ENCODE measurements at places on chromosomes 7 and 10.

DNA sequence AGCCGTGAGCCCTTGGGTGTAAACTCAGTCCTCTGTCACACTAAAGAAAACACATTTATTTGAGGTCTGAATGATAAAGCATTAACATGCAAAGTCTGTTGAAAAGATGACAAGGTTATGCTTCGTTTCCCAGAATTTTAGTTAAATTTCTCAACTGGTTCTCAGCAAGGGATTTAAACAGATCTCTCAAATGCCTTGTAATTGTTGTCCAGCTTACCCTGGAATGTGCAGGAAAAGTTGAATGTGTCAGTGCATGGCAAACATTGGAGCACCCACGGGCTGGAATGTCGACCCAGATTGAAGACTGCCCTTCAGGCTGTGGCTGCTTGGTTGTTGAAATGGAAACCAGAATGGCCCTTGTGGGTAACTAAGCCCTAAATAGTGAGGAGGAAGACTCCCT lies 191.8 kb downstream of the TRIL start:
- no peak for DNase-seq

DNA sequence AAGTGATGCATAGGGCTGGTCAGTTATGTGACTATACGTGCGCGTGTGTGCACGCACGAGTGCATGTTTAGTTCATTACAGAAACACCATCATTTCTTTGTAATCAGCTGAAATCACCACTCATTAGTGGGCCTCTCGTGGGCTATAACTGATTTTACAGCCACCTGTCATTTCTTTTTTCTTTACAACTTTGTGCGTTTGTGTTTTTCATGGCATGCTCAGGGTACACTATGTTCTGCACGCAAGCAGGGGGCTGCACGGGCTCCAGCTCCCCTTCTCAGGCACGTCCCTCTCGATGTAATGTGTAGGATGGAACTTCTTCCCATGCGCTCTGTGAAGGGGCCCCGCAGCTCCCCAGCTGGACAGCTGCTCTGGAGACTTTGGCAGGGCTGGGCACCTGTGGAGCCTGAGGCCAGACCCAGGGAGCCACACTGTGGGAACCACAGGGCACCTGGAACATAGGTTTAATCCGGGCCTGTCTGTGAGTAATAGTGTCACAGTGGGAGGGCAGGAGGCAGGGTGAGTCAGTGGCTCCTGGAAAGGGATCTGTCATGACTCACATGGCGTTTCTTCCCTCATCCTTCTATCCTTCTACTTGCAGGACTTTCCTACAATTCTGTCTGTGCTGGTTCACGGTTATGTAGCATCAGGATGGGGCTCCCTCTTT lies 4.9 kb downstream of the GCK start:
- DNase-seq, result no peak

GRCh38 chr10:125521721-125522680 lies 161.0 kb downstream of the TEX36 start:
- no peak for DNase-seq

DNA sequence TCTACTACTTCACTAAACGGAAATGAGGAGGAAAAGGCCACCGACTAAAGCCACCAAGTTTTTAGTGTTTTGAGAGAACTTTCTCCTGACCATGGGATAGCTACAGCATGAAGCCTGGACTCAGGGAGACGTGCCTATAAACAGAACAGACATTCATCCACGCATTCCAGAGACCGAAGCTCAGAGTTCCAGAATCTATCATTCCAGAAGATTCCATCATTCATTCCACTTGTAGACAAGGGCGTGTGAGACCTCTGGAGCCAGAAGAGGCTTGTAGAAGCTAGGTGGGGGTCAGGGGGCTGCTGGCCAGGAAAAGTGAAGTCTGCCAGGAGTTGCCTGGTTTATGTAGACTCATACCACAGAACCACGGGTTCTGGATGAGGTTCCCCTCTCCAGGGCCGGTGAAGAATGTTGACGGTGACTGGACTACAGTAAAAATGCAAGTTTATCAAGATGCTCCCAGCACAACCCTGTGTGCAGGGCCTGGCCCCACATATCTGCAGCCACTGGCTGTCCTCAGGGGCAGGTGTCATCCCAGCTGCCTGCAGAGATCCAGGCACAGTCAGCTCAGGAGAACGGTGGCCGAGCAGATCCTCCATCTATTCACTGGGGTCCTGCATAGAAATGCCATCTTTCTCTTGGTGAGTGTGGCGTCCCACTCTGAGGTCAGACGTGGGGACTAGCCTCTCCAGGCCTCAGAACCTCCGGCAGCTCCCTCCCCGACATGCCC lies 215.7 kb downstream of the USP6NL start:
- DNase-seq, result no peak

GRCh38 chr7:142024547-142024946 lies 28.9 kb downstream of the MGAM start:
- no peak for DNase-seq

GRCh38 chr7:40965774-40966173 lies 737.1 kb downstream of the INHBA start:
- no peak for DNase-seq

- no peak for DNase-seq
These were observed 243.3 kb upstream of the CDC14C start for GRCh38 chr7:48681006-48681405.

DNA sequence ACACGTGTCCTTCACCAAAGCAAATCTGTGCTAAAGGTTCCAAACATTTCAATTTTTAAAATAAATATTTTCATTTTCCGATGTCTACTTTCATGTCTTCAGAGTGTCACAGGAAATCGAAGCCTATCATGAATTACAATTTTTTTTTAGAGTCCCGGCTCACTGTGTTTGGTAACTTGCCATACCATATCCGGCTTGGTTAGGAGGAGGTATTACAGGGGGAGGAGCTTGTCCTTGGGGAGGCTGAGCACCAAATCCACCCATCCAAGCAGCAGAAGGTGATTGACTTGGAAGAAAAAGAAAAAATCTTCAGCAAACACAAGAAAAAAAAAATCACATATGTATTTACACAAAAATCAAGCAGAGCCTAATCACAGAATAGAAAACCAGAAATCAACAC lies 21.3 kb downstream of the TIAL1 start:
- DNase-seq, result peak; percentile 68

DNA sequence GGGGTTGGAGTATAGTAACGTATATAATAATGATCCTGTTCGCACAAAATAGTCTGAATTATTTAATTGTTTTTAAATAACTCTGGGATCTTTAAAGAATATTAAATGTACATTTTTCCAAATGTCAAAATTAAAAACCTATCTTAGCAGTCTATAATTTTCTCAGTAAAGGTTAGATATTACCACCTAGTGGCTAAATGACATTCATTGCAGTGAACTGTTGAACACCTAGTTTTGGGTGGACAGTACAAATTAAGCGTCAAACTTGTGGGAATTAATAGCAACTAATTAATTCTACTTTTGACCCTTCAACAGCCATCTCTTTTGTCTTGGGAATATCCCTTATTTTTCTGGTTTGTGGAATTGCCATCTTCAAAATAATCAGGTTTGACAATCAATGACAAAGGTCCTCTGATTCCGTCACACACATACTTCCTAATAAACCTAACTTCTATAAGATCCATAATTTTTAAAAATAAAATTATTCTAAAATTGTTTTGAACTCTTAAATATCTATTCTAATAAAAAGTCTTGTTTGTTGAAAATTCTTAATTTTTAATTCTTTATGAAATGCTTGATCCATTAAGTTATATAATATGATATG lies 165.7 kb downstream of the SEMA3D start:
- DNase-seq, result no peak

- peak; percentile 5 for DNase-seq
These were observed 112.8 kb upstream of the AHR start for GRCh38 chr7:17185690-17186070.

- no peak for DNase-seq
These were observed 15.7 kb upstream of the ZMIZ1 start for GRCh38 chr10:79053081-79053434.

DNA sequence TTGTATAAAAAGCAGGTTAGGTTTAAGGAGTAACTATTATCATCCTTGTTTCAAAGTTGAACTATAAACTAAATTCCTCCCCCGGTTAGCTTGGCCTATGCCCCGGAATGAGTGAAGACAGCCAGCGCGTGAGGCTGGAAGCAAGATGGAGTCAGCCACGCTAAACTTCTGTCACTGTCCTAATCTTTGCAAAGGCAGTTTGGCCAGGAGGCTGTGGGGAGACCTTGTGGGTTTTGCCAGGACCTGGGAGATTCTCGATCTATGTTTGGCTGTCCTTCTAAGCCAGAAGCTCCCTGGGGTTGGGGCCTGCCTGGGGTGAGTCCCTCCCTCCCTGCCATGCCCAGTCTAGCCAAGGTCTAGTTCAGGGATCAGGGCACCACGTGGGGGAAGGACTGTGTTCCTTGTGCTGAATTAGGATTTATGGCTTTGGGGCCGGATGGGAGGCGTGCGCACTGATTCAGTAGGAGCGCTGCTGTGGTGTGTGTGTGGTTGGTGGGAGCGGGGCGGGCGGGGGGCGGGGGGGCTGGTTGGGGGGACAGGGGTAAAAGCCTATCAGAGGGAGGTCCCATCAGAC lies 871 bp upstream of the GTF2IRD1 start:
- DNase-seq, result no peak

GRCh38 chr7:75885036-75885435 lies 6.2 kb downstream of the RHBDD2 start:
- DNase-seq, result no peak

GRCh38 chr7:84060000-84060399 lies 134.6 kb downstream of the SEMA3A start:
- no peak for DNase-seq

DNA sequence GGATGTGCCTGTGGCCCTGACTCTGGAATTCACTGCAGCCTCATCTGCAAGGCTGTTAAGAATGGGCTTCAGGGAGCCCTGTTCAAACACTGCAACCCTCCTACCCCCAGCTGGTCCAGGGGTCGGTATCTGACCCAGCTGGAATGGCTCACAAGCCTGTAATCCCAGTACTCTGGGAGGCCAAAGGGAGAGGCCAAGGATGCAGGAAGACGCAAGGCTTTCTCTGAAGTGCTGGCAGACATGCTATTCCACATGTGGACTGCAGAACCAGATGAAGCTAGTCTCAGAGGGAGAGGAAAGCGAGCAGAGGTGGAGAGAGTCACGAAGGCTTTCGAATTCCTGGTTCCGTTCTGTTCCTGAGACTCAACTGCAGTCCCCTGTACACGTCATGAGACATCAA lies 45.0 kb downstream of the ESYT2 start:
- no peak for DNase-seq

DNA sequence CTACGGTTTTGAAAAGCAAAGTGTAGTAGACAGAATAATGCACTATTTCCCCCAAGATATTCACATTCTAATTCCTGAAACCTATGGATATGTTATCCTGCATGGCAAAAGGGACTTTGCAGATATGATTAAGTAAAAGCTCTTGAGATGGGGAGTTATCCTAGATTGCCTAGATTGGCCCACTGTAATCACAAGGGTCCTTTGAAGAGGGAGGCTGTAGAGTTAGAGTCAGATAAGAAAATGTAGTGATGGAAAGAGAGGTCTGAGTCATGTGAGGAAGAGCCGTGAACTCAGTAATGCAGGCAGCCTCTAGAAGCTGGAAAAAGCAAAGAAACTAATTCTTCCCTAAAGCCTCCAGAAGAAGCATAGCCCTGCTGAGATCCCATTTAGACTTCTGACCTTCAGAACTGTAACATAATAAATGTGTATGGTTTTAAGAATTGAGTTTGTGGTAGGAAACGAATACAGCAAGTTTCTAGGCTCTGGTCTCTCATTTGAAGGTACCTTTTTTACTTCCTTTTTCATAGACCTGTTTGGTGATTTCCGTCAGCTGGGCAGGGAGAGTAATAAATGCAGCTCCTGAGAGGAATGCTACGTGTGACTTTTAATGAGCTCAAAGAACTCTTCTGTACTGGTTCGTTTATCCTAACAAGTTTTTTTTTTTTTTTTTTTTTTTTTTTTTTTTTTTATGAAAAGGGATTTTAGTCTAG lies 41.9 kb upstream of the NXPH1 start:
- no peak for DNase-seq

GRCh38 chr7:47757921-47758411 lies 176.1 kb upstream of the TNS3 start:
- no peak for DNase-seq

Data from CD4-positive, alpha-beta T cell treated with Interleukin-10 for 1 hour (primary cell).